ENCODE measurements at places on chromosomes 11 and 22. TPM values are rescaled to one million over a fixed set of nuclear protein-coding genes. Genes with fewer than 3 reads are reported as not detected.

- no peak for DNase-seq
Measured at GRCh38 chr11:128645968-128646367, 47.9 kb upstream of the FLI1 start.

DNA sequence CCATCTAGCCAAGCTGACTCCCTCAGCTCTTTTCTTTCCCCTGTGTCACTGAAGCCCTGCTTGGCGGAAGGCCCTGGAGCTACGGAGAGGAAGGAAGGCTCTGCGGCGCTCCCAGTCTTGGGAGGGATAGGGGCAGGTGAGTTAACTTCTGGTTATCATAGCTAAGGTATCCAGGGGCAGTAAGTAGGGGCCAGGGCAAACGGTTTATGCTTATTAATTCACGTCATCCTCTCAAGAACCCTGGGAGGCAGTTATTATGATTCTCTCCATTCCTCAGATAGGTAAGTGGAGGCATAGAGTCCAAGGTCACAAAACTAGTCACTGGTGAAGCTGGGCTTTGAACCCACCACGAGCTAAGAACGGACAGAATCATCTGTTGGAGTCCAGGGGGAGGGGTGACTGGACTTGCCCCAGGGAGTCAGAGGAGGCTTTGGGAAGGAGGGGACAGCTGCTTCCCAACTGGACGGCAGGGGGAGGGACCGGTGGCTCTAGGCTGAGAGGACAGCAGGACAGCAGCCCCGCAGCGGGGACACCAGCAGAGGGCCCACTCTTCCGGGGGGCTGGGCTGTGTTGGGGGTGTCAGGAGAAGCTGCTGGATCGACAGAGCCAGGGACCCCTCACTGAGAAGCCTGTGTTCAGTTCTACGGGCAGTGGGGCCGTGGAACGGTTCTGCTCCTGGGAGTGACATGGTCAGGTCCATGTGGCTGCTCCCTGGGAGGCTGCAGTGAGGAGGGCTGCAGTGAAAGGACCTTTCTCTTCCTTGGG, 3.5 kb downstream of the BAIAP2L2 start:
- peak; percentile 34 for DNase-seq

GRCh38 chr11:76802621-76803020, 19.5 kb downstream of the TSKU start:
- DNase-seq, result no peak

- DNase-seq, result no peak
Measured at GRCh38 chr11:76459846-76460245, 15.0 kb downstream of the EMSY start.

GRCh38 chr11:58142761-58143160, 17.4 kb upstream of the OR9I1 start:
- no peak for DNase-seq

DNA sequence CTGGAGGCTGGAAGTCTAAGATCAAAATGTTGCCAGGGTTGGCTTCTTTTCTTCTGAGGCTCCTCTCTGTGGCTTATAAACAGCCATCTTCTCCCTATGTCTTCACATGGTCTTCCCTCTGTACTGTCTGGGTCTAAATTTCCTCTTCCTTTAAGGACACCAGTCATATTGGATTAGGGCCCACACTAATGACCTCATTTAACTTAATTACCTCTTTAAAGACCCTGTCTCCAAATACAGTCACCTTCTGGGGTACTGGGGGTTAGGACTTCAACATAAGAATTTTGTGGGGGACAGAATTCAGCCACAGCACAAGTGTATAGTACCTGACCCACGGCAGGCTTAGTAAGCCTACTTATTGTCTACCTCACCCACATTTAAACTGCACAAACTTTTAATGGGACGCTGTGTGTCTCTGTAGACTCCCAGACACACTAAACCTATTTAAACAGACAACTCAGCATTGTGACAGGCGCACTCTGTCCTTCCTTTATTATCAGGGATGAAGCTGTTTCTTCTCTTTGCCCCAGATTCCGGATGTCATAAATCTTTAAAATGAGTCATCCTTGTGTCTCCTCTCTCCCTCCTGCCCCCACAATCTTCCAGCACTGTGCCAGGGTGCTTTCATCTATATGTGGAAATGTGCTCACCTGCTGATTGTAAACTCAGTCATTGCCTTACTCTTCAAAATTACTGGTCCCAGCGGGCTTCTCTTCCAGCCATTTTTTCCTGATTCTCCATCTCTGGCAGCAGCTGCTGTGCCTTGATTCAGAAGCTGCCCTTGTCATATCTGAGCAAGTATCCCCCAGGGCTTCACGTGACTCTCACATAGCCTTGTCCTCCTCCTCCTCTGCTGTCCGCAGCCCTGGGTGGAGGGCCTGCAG, 5.4 kb upstream of the MAPK8IP1 start:
- no peak for DNase-seq

DNA sequence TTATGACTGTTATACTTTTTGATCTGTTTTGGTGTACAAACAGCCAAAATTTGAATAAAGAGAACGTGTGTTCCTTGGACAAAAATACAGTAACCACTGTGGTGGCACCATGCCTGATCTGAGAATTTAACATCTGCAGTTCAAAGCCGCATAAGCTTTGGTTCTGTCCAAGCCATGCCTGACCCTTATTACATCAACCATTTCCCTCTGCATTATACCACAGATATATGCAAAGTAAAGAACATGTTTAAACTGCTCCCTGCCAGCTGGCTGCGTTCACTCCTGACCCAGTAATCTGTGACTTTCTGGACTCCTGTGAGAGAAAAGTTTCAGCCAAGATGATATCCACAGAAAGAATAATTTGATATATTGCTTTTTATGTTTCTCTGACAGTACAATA, 890.5 kb upstream of the ANO3 start:
- DNase-seq, result no peak

DNA sequence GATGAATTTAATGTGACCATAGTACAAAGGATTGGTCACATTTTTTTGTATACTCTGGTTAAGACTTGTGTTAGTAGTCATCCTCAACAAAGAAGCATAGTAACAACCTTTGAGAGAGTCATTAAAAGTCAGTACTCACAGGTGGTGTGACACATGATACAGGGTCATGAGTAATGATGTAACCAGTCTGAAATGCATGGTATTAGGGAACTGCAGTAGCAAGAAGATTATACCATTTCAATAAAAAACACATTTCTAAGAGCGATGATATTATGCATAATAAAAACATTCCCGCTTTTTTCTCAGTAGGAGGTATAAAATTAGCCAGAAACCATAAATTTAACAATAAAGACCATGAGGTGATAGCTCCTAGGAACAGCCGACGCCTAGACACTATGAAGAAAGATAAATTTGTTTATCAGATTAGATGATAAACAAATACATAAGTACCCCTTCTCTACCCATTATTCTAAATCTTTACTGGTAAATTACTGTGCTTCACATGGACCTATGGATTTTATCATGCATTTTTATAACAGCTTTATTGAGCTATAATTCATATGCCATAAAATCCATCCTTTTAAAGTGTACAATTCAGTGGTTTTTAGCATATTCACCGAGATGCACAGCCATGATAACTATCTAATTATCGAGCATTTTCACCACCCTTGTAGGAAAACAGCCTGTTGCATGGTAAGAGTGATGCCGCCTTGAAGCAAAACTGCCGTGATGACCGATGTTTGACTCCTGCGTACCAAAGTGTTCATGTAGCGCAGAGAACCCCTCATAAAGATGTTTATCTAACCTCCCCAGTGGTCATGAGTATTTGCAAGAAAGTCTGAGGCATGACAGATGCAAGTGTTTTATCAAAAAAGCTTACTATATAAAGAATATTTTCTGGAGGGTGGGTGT, 41.8 kb downstream of the TMPRSS5 start:
- DNase-seq, result no peak

DNA sequence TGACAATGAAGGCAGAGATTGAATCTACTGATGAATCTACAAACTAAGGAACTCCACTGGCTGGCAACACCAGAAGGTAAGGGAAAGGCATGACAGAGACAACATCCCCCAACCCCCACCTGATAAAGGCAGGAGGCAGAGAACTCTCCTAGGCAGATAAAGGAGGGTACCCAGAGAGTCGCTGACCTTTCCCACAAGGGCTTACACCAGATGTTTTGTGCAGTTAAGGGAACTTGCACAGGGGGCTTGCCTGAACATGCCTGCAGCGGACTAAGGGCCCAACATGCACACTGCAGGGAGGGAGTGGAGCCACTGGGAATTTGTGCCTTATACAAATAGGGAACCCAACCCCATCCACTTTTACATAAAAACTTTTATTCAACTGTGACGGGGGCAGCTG, 1996.9 kb upstream of the RAG2 start:
- no peak for DNase-seq

- no peak for DNase-seq
Measured at GRCh38 chr11:13065200-13065787, 56.2 kb downstream of the RASSF10 start.

- DNase-seq, result no peak
Measured at GRCh38 chr22:20771918-20772625, 1.8 kb upstream of the SERPIND1 start.

The LRRC74B gene
- total RNA-seq, result not detected

The DEFB131B gene
- not detected for total RNA-seq

The C22orf15 gene
- total RNA-seq, result not detected

The OR52N5 gene
- total RNA-seq, result not detected

The CABP4 gene
- total RNA-seq, result 0.75 TPM
